ENCODE measurements at places on chromosomes 11 and 22.

DNA sequence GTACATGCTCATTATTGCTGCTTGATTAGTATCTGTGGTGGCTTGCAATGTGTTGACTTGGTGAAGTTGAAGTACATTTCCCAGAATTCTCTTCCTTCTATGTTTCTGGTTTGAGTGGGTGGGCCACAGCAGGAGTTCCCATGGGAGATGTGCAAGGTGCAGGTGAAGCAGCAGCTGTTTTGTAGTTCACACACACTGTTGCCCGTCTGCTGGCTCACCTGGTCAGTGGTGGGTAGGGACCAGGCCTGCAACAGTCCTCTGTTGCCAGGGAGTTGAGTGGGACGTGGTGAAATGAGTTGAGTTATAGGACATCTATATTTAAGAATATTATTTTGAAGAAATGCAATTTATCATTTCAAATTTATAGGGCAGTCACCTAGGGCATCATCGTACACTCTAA is 417.4 kb downstream of the TMEM135 start:
- DNase-seq = no peak

GRCh38 chr11:16791191-16791961 is 52.9 kb downstream of the C11orf58 start:
- no peak for DNase-seq

DNA sequence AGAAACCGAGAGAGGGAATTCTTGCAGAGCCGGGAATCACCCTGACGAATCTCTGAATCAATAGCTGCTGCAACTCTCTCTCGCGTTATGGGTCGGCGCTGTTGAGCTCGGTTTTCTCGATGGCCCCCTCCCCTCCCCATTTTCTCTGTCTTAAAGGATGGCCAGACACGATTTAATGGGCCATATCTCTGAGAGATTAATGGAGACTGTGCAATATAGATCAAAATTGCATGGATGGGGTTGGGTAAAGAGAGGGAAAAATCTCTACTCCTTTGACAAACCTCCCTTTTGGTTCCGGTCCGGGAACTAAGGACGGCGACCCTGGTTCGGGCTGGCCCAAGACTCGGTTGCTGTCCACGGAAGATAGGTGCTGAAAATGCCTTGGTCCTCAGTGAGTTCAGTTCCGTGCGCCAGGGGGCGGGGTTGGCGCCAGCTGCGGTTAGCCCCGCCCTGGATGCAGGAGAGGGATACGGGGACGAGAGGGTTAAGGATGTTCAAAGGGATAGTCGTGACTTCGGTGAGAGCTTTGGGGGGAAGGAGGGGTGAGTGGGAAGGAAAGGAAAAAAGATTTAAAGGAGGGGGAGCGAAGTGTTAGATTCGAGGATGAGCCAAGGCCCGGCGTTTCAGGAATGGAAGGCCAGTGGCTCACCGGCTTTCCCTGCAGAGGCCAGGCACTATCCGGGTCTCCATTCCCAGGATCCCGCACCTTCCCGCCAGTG is 103.6 kb upstream of the HSD17B12 start:
- no peak for DNase-seq

GRCh38 chr11:104594228-104594958 is 303.9 kb downstream of the CASP12 start:
- no peak for DNase-seq
